ENCODE measurements at places on chromosomes 11 and 22.

- peak; percentile 54 for DNase-seq
These were observed 38.7 kb upstream of the RCN1 start for GRCh38 chr11:32052215-32052614.

- no peak for DNase-seq
These were observed 5.6 kb upstream of the SH3BP1 start for GRCh38 chr22:37633625-37634416.

DNA sequence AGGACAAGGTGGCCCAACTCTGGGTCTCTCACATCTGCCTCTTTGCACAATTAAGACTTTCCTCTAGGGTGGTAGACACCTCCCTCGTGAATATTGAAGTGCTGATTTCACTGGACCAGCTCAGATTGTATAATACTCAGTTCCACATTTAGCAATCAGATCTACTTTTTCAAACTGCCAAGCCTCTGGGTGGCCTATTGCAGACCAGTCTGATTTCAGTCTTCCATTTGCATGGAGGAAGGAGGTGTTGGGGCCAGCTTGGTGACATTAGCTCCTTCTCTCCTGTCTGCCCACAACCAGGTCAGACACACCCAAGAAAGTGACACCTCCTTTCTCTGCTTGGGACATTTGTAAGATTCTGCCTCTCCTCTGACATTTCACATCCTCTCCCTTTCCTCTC is 78.2 kb downstream of the PPFIBP2 start:
- DNase-seq, result no peak

DNA sequence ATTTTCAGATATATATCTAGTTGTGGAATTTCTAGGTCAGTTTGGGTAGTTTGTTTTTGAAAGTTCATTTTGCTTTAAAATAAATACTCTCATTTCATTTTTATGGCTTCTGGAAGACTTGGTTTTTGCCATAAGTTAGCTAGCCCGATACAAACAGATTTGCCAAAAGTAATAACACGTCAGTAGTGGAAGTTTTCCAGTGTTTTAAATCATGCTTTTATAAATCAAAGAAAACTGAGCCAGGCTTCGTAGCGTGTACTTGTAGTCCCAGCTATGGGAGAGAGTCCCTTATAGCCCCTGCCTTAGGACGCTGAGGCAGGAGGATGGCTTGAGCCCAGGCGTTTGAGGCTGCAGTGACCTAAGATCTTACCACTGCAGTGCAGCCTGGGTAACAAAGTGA is 21.7 kb upstream of the MICALL1 start:
- no peak for DNase-seq

DNA sequence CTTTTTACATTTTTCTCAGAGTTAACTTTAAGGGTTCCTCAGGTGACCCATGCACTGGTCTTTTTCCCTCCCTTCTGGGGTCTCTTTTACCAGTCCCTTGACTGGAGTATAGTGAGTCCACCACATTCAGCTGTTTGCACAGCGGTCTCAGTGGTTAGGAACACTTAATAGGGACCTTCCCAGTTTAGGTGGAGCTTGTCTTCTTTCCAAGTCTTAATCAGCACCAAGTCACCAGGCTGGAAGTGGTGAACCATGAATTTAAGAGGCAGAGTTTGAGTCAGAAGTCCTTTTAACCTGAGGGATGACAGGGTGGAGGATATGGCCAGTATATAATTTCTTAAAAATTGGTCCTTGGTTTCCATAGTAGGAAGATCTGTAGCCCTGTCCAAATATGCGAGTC is 349.7 kb upstream of the MPPED2 start:
- DNase-seq, result no peak

- peak; percentile 73 for DNase-seq
These were observed 17.0 kb upstream of the IL2RB start for GRCh38 chr22:37166675-37167066.

- DNase-seq, result no peak
These were observed 18.8 kb upstream of the AMOTL1 start for GRCh38 chr11:94749369-94749768.

DNA sequence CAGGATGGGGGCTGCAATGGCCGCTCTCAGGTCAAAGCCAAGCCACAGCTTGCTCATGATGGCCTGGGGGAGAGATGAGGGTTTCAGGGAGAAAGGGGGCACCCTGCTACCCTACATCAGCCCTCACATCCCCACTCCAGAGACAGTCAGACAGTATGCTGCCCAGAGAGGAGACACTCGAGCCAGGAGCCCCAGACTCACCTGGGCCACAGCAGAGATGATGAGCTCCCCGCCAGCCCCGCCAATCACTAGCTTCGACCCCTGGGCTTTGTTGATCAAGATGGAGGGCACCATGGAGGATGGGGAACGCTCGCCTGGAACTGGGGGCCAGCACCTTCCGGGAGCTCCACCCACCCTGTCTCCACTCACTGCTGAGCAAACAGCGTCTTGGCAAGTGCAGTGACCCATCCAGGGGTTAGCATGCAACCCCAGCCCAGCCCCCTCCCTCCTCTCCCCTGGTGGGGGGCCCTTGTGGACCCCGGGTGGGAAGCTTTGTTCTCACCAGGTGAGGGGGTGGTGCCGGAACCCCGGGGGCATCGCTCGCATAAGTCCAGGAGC is 19.8 kb downstream of the GGT5 start:
- DNase-seq, result no peak

GRCh38 chr11:40161854-40162410 is 1297.5 kb downstream of the LRRC4C start:
- DNase-seq, result no peak

GRCh38 chr11:44471603-44472002 is 93.9 kb upstream of the CD82 start:
- no peak for DNase-seq

GRCh38 chr11:76173663-76174062 is 32.6 kb downstream of the WNT11 start:
- no peak for DNase-seq

- DNase-seq, result no peak
These were observed 7.7 kb upstream of the PANX1 start for GRCh38 chr11:94120946-94121345.

DNA sequence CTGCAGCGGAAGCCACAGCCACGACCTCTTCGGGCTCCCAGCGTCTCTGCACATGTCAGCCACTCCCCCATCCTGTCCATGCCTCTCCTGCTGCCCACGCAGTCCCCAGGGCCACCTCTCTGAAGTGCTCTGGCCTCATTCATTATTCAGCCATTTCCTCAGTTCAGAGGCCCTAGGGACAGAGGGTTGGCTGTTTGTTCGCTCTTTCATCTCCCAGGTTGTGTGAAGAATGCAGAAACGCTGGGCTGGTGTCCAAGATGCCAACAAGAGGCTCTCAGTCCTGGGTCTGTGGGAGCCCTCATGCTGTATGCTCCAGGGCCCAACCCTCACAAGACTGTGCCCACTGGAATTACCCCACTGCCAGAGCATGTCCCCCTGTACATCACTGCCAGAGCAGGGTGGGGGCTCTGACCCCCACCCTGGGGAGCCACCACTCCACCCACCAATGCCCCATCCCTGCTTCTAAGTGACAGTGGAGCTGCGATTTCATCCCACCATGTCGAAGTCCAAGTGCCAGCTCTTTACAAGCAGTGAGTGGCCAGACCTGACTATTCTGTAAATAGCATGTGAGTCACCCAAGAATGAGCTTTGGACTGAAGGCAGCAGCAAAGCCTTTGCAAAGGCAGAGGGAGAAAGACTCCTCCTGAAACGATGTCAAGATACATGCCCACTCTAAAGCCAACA is 209.6 kb downstream of the BUD13 start:
- DNase-seq, result peak; percentile 48
